ENCODE measurements at places on chromosomes 3 and 15.

DNA sequence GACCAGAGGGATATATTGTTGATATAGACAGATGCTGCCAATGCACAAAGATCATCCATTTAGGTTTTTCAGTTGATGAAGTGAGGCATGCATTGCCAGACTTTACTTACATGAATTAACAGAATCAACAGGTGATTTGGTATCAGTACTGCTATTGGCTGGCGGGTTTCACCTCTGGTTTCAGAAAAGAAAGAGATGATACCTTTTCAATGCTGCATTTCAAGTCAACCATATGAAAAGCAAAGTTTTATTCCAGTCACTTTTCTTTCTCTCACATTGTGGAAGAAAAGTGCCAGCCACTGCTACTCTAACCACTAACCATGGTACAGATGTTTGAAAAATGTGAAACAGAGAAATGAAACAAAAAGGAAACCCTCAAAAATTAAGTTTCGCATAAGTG is 289.1 kb downstream of the TIGIT start:
- DNase-seq, result no peak

GRCh38 chr3:146072824-146073223 is 88.2 kb downstream of the PLOD2 start:
- no peak for DNase-seq

- no peak for DNase-seq
Observed at GRCh38 chr3:2713923-2714322, 396.3 kb downstream of the IL5RA start.

GRCh38 chr3:57974796-57975388 is 33.3 kb upstream of the FLNB start:
- no peak for DNase-seq

DNA sequence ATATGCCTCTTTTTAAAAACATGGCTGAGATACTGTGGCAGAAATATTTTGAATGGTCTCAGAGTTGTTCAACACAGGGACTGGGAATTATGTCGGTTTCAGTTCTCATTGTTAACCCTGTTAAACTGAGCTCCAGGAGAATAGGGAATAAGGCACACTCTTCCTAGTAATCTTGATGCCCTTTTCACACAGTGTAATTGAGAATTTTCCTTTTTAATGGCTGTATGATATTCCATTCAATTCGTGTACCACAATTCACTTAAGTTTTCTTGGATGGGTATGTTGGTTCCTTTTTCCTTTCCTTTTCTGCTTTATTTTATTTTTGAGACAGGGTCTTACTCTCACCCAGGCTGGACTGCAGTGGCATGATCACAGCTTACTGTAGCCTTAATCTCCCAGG is 33.7 kb upstream of the BCL2L10 start:
- DNase-seq, result no peak

- DNase-seq, result no peak
Observed at GRCh38 chr3:184260724-184261269, 556 bp downstream of the CAMK2N2 start.

DNA sequence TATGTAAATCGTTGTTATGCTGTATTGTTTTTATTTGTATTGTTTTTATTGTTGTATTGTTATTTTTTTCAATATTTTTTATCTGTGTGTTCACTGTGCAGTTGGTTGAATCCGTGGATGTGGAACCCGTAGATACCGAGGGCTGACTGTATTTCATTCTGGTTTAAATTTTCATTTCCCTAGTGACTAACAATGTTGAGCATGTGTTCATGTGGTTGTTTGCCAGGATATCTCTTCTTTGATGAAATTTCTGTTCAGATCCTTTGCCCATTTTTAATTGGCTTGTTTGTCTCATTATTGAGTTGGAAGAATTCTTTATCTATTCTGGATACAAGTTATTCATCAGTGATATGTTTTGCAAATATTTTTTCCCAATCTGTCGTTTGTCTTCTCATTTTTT is 29.7 kb downstream of the STOML1 start:
- DNase-seq, result no peak

DNA sequence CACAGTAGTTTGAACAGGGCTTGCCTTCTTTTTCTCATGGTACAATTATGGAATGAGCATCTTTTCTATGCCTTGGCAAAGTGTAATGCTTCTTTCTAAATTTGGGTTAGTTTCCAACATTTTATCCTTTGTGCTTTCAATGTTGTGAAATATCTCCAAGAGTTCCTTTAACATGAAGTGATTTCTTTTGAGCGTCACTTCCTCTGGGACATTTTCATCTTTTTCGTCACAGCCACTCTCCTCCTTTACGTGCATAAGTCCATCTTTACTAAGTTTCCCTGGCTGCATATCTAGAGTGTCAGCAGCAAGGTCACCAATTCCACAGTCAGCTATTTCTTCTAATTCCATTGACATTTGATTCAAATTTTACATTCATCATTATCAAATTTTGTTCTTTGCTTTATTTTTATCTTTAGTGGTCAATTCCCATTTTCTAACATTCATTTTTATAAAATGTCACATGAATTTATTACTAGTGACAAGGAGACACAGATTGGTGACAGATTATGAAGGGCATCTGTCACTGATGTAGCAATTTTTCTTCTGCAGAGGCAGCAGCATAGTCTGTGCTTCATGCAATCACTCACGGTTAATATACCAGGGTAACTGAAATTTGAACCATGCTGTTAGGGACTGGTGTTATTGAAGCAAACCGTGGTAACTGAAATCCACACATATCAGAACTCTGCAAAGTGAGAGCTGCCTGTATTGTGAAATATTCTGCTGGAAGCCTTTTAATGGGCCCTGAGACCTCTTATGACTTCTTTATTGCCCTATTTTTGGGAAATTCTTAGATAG is 126.5 kb upstream of the THBS1 start:
- no peak for DNase-seq

DNA sequence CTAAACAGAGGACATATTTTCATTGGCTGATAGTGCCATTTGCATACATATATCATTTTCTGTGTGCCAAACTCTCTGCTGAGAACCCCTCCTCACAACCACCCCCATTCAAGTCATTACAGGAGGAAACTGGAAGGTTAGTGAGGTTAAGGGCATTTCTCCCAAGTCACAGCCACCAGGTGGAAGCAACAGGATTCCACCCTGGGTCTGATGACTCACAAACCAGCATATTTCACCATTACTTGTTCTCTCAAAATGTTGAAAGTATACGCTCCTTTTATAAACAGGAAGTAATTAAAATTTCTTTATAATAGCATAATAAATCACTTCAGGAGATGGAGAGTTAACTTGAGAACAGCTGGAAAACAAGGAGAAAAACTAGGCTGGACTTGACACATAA is 398.6 kb upstream of the WNT5A start:
- no peak for DNase-seq

DNA sequence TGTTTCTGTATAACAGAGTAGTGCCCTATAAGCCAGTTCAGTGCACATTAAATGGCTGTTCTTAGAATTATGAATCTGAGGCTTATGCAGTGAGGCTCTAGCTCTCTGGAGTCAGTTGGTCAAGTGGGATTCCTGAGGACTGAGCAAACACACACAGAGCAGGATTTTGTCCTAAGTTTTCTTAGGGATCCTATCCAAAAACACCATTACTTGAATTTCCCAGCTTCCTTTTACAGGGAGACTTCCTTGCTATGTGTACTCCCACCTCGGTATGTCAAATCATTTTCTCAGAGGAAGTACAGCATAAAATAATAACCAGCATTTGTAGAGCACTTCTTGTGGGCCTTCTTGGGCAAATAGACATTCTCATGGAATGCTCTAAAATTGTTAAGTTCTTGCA is 63.1 kb upstream of the GOLGA6B start:
- no peak for DNase-seq

- no peak for DNase-seq
Observed at GRCh38 chr3:107431246-107432012, 54.2 kb downstream of the CCDC54 start.
